Fibroblast of skin of right biceps (primary cell): ENCODE measurements at places on chromosomes 4 and X.

GRCh38 chr4:176259330-176260090 lies 9.5 kb downstream of the ASB5 start:
- DNase-seq = peak; percentile 84

GRCh38 chr4:14359991-14360390 lies 642.3 kb upstream of the CPEB2 start:
- no peak for DNase-seq

GRCh38 chr4:170190265-170190664 lies 100.5 kb upstream of the AADAT start:
- no peak for DNase-seq

GRCh38 chr4:143360838-143361625 lies 24.4 kb downstream of the GAB1 start:
- DNase-seq = peak; percentile 52

DNA sequence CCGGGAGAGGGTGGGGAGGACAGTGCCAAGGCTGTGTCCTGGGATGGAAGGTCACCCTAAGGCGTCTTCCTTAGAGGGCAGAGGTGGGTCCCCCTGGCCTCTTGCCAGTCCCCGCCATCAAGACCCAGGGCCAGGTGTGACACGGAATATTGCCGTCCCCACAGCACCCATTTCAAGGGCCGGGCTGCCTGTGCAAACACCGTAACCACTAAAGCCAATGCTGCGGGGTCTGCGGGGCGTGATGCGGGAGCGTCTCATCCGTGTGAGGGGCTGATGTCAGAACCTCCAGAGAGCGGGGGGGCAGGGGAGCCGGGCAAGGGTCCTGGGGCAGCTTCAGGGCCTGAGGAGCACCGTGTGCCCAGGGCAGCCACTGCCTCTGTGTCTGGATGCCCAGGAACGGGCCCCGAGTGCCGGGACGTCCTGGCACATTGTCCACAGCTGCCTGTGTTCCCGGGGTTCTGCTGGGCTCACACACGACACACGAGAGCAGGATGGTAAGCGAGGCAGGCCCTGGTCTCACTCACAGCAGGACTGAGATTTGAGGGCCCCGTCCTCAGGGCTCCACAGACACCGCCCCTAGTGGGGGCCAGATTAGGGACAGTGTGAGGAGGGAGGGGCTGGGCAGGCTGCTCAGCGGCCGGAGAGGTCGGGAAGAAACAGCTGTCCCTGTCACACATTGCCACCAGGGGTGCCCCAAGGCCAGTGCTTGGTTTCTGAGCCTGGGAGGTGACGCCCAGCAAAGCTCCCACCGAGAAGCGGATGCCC lies 29.2 kb downstream of the NKX1-1 start:
- no peak for DNase-seq

DNA sequence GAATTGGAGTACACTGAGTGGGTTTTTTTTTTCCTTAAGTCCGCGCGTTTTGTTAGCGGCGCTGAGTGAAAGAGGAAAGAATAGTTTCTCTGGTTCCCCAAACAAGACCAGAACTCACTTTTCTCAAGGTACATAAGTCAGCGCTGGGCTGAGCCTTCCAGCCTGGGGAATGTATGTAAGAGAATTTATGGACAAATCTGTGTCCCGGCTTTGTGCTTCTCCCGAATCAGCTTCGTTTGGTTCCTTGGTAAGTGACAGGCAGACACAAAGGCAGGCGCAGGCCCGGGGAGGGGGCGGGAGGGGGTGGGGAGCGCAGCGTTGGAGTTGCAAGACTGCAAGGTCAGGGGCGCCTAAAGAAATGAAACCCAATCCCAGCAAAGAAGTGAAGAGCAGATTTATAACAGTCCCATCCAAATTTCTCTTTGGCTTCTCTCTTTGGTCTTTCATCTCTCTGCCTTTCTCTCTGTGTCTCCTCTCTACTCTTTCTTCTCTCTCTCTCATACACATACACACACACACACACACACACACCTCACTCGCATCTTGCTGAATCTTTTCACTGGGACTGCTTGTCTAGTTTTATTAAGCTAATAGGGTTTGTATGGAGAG lies 981 bp downstream of the TET2 start:
- DNase-seq = peak; percentile 49

DNA sequence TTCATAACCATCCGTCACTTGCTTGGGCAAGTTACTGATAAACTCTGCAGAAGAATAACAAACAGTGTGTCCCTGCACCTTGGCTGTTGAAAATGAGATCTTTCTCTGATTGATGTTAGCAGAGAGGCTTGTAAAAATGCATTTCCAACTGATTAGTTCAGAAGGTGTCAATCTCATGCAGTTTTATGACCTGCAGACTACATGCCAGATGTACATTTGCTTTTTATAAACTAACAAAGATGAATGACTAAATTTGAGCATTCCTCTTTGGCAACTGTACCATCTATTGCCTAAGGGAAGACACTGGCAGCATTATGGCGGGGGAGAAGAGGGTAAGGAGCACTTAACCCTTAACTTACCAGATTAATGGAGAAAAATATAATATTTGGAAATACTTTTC lies 192.8 kb downstream of the DCTD start:
- DNase-seq = no peak

DNA sequence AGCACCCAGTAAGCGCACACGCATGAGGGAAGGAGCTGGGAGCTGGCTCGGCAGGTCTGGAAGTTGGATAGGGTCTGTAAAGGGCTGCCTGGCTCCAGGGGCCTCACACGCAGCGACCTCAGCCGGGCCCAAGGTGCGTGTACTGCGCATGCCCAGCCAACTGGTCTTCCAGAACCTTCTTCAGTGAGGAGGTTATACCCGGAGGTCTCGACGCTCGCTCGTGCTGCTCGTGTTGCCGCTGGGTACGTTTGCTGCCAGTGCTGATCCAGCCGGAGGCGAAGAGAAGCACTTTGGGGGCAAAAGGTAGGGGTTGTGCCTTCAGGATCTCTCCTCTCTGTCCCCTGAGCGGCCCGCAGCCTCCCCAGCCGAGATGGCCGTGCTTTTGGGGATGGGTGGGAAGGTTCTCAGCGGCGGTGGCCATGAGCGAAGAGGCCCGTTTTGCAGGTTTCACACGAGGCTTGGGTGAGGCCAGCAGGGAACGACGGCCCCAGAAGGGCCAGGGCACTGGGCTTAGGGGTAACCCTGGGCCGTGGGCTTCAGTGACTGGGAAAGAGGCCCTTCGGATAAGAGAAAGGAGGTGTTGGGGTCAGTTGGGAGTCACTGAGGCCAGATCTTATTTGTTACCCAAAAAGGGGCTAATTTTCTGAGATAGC lies 3.8 kb upstream of the CXCL9 start:
- no peak for DNase-seq

DNA sequence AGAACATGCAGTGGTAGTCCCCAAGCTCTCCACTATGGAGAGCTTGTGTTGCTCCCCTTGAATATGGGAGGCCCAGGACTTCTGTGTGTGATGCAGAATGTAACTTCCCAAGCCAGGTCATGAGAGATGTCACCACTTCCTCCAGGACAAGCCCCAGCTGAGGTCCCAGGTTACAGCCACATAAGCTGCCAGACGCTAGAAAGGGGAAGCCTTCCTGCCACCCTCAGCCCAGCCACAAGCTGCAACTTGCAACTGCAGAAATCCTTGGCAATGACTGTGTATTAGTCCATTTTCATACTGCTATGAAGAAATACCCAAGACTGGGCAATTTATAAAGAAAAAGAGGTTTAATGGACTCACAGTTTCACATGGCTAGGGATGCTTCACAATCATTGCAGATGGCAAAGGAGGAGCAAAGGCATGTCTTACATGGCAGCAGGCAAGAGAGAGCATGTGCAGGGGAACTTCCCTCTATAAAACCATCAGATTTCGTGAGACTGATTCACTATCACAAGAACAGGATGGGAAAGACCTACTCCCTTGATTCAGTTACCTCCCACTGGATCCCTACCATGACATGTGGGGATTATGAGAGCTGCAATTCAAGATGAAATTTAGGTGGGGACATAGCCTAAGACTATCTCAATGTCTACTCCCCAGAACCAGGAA lies 91.5 kb upstream of the DHX15 start:
- no peak for DNase-seq

DNA sequence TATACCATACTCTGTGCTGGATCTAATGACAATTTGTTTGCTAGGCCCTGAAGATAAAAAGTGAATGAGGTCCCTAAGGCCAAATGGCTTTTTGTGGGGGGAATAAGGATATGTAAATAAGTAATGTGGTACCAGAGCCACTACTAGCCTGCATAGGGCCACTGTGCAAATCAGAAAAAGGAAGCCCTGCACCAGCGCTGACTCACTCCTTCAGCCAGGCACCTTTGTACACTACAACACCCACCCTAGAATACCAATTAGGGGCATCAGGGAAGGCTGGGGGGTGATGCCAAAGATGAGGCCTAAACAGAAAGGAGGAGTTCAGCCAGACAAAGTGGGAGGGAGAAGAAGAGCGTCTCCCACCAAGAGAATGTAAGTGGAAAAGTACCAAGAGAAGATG lies 122.2 kb downstream of the CAMK2D start:
- no peak for DNase-seq

DNA sequence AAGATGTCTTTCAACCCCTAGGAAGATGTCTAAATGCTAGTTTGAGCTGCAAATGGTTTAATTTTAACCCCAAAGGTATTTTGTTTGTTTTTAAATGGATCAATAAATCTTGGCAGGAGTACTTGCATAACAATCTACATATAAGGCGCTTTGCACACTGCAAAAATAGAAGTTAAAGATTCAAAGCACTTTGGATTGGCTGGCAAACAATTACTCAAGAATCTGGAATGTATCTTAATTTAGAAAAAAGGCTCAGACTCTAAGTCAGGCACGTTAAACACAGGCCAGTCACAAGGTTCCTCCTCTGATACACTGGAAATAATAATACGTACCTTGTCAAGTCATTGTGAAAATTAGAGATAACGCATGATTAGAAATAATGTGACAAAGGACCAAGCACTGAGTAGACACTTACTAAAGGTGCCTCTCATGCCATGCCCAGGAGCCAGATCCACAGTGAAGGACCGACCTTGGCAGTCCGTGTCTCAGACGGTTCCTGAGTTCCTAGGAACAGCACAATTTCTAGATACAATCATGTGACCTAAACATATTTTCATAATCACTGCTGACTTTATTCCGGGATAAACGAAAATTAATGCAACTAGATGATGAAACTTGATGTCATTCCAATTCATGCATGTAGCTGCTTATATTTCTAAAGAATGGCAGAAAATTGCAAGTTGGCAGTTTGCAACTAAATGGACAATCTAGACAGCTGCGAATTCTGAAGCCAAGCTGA lies 49.6 kb downstream of the PROM1 start:
- DNase-seq = peak; percentile 77

GRCh38 chr4:73885574-73886267 lies 16.5 kb downstream of the CXCL1 start:
- DNase-seq = peak; percentile 58

GRCh38 chr4:72587334-72587733 lies 18.3 kb upstream of the ADAMTS3 start:
- no peak for DNase-seq

- no peak for DNase-seq
These were observed 119.5 kb downstream of the PJA1 start for GRCh38 chrX:69045616-69046345.

- DNase-seq = peak; percentile 2
These were observed 54.9 kb downstream of the F8 start for GRCh38 chrX:154967603-154968002.
